Femur (tissue), 1 donor: ENCODE measurements at places on chromosomes 7 and 10.
A peak's percentile ranks its signal among the peaks of the same experiment; 100 is the strongest.

DNA sequence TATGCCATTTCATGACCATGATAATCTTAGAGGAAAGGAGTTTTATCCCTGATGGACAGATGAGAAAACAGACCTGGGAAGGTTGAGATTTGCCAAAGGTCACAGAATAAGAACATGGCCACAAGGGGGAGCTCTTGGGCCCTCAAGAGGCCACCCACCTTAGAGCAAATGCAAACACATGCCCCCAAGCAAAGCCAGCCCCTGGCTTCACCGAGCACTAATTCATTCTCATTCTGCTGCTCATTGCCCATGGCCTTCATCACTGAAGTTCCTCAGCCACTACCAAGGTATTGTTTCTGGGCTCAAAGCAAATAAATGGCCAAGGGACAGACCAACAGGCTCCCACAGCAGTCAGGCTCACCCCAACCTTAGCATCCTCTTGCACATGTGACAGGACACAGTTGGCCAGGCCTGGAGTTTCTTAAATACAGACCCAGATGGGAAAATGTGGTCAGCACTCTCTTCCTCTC lies 44.2 kb downstream of the PDLIM1 start:
- DNase-seq: peak; percentile 62

DNA sequence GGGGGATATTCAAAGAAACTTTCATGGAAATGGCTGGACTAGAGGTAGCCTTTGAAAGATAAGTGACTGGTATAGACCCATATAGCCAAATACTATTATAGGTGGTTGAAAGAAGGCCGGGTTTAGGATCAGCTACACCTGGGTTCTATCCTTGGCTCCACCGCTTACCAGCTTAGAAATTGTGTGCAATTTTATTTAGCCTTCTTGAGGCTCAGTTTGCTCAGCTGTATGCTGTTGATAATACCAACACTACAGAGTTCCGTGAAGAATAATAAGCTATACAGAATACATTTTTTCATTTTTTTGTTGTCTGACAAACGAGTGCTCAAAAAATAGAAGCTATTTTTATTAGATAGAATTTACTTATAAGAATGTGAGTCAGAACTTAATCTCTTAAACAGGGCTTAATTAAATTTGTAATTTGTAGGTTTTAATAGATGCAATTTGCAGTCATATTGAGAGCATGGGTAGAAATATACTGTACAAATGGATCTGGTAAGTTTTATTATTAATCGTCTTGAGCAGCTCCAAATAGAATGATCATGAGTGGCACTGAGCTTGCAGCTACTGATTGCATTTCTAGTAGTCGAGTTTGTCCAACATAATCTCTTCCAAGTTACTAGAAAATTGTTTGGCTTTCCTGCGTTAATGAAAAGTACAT lies 164.3 kb upstream of the PHYHIPL start:
- DNase-seq: no peak

GRCh38 chr7:101536232-101536631 lies 92.9 kb downstream of the MYL10 start:
- DNase-seq: no peak

GRCh38 chr10:48769706-48770435 lies 85.2 kb downstream of the WDFY4 start:
- no peak for DNase-seq

GRCh38 chr7:51789489-51789888 lies 472.9 kb upstream of the COBL start:
- DNase-seq: no peak

GRCh38 chr10:49397036-49397999 lies 1.4 kb upstream of the DRGX start:
- DNase-seq: no peak

GRCh38 chr10:81215498-81215897 lies 659.5 kb upstream of the NRG3 start:
- DNase-seq: no peak

GRCh38 chr10:75696536-75696935 lies 265.1 kb downstream of the LRMDA start:
- DNase-seq: no peak
